ENCODE measurements at places on chromosomes 1 and 21. TPM values are rescaled to one million over a fixed set of nuclear protein-coding genes. Genes with fewer than 3 reads are reported as not detected.

DNA sequence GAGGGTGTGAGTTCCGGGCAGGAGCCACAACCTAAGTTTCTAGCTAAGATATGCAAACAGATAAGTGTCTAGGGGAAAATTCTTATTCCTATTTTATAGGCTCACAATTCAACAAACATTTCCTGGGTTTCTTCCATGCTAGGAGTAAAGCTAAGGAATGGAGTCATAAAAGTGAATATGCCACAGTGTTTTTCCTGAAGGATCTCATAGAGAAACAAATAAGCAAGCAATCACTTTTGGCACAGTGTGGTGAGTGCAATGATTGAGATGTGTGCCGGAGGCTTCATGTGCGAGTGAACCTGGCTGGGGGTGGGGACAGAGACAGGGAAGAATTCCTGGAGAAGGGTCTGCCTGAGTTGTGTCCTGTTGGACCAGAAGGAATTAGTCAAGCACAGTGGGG, 147.4 kb downstream of the TENT5C start:
- no peak for DNase-seq

- DNase-seq: peak; percentile 79
These were observed 694 bp upstream of the PDIK1L start for GRCh38 chr1:26110731-26111529.

GRCh38 chr1:177053648-177054047, 110.9 kb downstream of the ASTN1 start:
- no peak for DNase-seq

GRCh38 chr1:24077278-24077978, 34.5 kb downstream of the MYOM3 start:
- no peak for DNase-seq

DNA sequence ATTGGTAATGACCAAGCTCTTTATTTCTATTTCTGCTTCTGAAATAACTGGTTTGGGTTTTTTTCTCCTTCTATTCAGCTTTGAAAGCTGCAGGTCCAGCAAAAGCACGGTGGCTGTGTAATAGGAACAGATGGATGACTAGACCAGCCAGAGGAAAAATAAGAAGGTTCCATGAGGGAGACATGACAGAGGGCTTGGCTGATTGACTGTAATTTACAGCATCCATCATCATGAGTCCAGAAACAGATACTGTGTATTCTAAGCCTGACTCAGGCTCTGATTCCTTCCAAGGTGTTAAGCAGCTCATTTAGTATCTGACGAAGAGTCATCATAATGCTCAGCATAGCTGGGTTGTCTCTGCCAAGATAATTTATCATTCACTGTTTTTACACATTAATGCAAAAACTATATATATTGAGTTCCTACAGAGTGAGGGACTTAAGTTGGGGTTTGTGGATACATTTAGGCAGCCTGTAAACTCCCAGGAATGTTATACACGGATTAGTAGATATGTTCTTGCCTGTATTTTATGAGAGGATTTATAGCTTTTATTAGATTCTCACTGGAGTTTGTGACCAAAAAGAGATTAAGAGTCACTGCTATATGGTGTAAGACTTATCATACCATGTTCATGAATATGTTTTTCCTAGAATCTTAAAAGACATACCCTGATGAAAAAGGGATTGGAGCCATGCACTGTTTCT, 72.6 kb downstream of the SGIP1 start:
- no peak for DNase-seq

GRCh38 chr1:205772607-205773032, 2.7 kb downstream of the RAB29 start:
- no peak for DNase-seq

DNA sequence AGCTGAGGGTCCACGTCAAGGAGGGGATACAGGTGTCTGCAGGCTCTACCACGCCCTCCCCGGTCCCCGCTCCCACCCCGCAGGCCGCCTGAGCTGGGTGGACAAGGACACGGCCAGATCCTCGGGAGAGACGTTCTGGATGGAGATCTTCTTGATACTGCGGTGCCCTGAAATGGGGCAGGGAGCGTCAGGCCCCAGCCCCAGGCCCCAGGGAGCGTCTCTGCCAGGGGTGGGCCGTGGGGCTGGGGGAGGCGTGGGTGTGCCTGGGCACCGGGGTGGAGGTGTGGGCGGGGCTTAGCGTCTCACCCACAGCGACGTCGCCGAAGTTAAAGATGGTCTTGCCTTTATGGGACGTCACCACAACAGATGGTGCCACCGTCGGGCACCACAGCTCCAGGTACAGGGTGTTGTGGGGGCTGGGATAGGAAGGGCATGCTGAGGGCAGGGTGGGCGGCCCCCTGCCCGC, 7.3 kb upstream of the TMEM52 start:
- peak; percentile 1 for DNase-seq

DNA sequence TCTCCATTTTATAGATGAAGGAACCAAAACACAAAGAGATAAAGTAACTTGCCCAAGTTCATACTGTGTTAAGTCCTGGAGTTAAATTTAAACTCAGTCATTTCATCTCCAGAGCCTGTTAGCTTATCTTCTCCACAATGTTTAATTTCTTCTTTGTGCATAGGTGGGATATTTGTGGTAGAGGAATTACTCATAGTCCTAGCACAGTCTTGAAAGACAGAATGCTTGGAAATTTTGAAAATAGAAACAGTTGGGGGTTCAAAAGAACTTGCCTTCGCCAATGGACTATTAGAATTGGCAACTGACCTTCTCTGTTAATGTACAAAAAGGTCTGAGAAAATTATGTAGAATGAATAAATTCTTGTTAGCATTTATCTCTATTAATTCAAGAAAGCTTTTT, 832.0 kb upstream of the PRMT6 start:
- no peak for DNase-seq

GRCh38 chr1:62309906-62310305, 9.3 kb downstream of the KANK4 start:
- no peak for DNase-seq

GRCh38 chr1:21233490-21233889, 56.8 kb downstream of the ECE1 start:
- DNase-seq: no peak

DNA sequence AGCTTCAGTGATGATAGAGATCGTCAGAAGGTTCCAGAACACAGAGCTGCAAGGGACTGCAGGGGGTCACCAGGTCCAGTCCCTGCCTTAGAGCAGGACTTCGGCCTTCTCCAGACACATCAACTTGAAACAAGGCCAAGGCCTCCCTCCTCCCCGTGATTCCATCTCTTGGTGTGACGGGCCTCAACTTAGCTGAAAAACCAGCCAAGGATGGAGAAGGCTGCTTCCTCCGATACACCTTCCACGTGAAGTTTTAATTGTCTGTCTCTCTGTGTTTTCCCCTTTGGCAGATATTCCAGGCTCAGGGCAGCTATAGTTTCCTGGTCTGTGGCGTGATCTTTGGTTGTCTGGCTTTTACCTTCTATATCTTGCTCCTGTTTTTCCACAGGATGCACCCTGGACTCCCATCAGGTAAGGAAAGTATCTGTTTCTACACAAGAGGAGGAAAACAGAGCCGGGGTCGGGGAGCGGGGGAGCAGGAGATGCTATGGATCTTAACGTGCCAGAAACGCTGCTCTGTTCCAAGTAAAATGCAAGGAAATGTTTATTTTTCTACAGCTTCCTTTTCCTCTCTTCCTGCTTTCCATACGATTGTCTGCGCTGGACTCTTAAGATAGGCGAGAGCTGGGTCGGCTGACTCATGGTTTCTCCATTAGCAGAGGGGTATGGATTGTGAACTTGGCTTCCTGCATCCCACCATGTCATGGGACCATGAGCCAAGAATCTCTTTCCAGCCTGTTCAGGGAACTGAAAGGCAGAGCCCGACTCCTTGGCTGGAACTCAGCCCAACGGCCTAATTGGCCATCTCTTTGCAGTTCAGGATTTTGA, 32.8 kb downstream of the ELK4 start:
- DNase-seq: peak; percentile 88

GRCh38 chr1:203317429-203318228, 12.3 kb downstream of the BTG2 start:
- DNase-seq: no peak

DNA sequence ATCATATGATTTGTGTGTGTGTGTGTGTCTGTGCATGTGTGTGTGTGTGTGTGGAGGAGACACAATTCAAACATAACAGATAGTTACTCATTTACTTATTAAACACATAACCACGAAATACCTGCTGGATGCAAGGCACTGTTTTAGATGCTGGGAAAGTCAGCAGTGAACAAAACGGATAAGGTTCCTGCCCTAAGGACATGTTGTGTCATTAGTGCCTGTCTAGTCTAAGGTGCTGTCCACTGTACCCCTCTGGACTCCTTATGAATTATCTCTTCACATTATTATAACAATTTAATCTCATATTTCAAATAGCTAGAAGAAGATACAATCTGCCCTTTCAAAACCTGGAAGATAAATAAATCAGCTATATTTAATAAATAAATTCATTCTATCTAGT, 162.4 kb downstream of the PLPPR5 start:
- no peak for DNase-seq

DNA sequence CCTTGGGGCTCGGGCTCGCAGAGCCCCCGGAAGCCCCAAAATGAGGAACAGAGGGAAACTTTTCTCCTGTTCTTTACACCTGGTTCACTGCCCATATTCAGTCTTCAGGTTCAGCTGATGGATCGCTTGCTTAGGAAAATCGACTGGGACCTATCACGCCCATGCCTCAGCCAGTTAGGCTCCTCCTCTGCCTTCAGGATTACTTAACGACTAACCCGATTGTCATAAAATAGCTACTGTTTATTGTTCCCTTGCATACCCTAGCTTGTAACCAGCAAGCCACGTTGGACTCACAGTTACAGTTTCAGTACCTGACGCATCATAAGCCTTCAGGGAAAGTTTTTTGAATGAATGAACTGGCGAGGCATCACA, 692 bp downstream of the TARDBP start:
- DNase-seq: no peak

DNA sequence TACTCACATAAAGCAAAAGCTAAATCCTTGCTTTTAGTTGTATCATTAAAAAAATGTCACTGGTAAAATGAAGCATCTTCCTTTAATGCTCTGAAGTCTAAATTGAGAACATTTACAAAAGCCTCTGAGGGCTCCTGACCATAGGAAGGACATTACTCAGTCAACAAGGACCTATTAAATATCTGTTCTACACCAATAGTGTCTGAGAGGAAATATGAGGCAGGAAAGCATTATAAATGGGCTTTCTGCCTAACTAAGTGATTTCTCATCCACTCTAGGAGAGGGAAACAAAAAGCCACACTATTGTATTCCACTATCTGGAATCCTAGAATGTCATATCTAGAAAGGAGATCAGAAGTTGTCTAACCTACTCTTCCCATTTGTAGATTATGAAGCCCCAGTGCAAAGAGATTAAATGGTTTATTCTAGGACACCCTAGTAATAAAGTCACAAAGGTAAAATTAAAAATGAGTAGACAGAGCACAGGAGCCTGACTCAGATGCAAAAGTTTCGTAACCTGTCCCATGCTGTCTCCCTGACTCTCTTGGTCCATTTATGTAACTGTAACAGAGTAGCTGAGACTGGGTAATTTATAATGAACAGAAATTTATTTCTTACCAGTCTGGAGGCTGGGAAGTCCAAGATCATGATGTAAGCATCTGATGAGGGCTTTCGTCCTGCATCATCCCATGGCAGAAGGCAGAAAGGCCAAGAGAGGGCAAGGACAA, 17.6 kb downstream of the RGS1 start:
- no peak for DNase-seq

DNA sequence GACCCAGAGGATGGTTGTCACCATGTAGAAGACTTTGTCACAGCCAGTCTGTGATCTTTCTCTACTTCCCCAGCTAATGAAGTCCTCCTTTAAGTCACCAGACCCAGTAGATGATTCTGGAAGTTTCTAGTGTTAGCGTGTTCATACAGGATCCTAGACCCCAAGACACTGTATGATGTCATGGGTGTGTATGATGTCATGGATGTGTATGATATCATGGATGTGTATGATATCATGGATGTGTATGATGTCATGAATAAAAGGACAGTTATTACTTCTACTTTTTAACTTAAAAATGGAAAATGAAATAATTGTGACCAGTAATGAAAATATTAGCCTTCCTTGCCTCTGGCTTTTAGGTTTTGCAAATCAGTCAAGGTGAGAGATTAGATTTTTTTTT, 260.0 kb downstream of the FMN2 start:
- DNase-seq: no peak

DNA sequence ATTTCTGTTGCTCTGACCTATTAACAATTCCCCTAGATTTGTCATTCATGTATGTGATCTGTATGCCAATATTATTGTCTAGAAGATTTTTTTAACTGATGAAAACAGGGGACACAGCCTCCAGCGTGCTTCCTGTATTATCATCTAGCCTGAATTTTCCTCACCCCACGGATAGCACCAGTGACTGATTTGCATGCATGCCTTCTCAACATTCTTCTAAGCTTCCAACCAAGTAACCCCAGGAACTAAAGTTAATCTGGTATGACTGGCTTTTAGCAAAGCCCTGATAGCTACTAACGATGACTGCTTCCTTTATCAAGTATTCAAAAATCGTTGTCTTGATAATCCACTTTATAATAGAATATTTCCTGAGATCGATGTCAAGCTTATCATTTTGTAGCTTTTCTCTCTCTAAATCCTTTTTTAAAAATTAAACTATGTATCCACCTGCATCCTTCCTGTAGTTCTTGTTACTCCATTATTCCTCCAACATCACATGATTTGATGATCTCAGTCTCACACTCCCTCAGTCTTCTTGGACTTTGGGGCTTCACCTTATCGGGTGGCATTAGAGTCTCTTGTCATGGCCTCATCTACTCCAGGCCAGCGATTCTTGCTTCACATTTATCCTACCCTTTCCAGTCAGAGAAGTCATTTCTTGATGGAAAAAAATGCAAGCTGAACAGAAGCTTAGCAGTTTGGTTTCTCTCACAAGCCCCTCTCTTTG, 19.0 kb downstream of the BCAR3 start:
- peak; percentile 47 for DNase-seq

GRCh38 chr1:150966011-150966410, 8.6 kb downstream of the CERS2 start:
- no peak for DNase-seq

GRCh38 chr1:7207875-7208646, 422.8 kb downstream of the CAMTA1 start:
- DNase-seq: peak; percentile 84

DNA sequence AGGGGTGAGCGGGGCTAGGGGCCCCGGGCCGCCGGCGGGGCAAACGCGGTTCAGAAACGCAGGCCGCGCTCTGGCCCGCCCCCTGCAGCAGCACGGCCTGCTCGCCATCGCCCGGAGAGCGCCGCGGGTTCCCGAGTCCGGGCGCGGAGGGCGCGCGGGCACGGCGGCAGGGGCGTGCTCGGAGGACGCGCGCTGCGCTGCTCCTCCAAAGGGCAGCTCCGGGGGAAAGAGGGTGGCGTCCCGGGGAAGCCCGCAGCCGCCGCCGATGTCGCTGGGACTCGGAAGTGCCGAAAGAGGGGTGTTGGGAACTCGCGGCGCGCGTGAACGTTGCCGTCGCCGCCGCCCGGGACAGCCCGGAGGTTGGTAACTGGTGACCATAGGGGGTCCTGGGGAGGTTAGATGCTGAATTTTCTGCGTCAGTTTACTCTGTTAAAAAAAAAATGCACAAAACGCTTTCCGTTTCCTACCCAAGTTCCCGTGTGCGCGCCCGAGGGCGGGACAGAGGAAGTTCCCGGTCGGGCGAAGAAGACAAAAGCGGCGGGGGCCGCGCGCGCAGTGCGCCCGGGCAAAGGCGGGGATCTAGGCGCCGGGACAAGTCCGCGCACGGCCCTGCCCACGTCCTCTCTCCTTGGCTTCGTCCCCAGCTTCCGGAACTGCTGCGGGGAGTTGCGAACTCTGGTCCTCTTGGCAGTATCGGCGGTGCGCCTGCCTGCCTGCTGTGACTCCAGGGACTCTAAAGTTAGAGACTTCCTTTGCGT, at the start of gene HHAT:
TSS of gene HHAT (plus strand) at position 157 of the 758 bp plus-strand sequence. CDS start 20,074 bp downstream, outside the sequence.
- peak; percentile 84 for DNase-seq

GRCh38 chr21:28283641-28284490, 708.8 kb downstream of the LTN1 start:
- DNase-seq: peak; percentile 8

SLFNL1 gene
- total RNA-seq: not detected

TFF1 gene
- not detected for total RNA-seq

SIKE1 gene
- total RNA-seq: 107 TPM

Measured in Daoy (cell line).